Suprapubic skin (tissue), 4 donors: ENCODE measurements at places on chromosomes 7 and 10.

DNA sequence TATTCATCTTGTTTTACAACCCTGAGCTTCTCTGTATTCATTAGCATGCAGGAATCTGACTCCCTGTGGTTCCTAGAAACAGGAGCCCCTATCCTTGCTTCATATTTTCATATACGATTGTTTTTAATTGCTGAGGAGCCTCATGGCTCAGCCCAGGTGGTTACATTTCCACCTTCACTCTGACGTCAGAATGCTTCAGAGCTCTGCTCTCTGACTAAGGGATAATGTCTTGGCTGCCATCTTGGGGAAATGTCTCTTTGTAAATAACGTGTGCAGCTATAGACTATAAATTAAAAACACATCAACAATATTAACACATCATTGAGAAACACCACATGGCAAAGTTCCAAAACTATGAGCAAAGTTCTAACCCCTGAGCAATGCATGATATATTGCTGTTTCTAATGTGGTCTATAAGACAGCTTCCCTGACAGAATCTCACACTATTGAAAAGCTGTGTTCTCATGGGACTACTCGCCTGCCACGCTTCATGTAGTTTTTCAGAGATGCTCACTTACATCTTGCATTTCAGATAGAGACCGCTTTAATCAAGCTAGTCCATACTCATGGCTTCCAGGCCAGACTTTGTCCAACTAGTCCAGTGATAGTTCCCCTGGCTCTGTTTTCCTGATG, 227.0 kb downstream of the SORCS3 start:
- DNase-seq = no peak

DNA sequence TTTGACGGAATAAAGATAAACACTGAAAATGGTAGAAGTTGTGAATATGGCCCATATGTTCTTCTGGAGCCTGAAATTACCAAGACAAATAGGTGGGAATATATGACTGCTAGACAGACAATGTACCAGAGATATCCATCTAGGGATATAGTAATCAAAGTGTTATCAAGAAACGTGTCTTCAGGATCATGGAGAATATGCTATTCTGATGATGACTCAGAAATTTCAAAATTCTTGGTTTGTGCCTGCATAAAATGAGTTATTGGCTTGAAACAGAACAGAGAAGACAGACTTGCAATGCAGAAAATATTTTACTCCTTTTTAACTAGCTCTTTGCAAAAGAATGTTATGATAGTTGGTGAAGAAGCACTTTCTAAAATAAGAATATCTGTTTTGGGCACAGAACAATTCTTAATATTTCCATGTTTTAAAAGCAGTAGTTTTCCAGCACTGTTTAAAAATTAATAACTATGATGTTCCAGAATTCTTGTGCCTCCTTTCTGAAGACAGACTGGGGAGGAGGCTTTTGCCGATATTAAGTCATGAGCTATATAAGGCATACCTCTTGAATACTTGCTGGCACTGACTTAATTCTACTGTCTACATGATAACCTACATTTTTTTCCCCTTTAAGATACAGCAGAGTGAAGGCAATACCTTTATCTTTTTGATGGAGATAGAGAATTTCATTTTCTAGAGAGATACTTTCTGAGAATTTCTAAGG, 34.4 kb upstream of the CABCOCO1 start:
- DNase-seq = no peak

GRCh38 chr7:108660465-108660864, 90.8 kb downstream of the DNAJB9 start:
- DNase-seq = no peak

GRCh38 chr7:134602881-134603451, 43.7 kb upstream of the BPGM start:
- DNase-seq = no peak

GRCh38 chr7:64098-64915, 128.1 kb upstream of the FAM20C start:
- DNase-seq = no peak

- no peak for DNase-seq
Observed at GRCh38 chr7:19333706-19334105, 188.5 kb upstream of the FERD3L start.

DNA sequence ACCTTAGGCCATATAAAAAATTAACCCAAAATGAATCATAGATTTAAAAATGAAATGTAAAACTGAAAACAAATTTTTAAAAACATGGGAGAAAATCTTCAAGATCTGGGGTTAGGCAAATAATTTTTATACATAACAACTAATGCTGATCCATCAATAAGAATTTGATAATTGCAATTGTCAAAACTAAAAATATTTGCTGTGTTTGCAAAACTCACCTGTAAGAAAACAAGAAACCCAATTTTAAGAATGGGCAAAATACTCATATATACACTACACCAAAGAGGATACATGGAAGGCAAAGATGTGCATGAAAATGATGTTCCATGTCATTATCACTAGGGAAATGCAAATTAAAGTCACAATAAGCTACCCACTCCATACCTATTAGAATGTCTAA, 194.8 kb upstream of the NRP1 start:
- DNase-seq = no peak

DNA sequence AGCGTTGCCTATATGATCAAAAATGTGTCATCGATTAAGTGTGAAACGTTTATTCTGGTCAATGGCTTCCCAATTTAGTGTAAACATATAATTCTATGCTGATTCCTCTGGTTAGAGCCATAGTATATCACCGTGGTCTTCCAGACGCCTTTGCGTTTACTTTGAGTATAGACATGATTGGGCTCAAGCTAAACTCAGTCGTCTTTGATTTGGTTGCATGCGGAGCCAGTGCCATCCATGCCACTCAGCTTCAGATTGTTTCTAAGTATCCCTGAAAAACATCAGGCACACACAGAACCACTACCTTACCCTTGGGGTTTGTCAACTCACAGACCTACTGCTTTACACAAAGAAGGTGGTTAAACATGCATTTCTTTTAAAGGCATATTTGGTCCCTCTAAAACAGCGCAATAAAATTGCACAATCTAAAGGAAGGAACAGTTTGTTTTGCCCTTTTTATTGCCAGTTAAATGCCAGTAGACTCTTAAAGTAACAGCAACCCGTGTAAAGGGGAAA, 273.6 kb upstream of the KLF6 start:
- no peak for DNase-seq

GRCh38 chr10:85635650-85636049, 730.9 kb downstream of the GRID1 start:
- no peak for DNase-seq

- DNase-seq = no peak
Observed at GRCh38 chr10:121338206-121338980, 259.9 kb downstream of the FGFR2 start.
